Fibroblast of lung (primary cell): ENCODE measurements at places on chromosomes 7 and 10. TPM values are rescaled to one million over a fixed set of nuclear protein-coding genes. Genes with fewer than 3 reads are reported as not detected.

SEMA3D gene
- polyA plus RNA-seq: 4.1 and 13.6 TPM in 2 replicates

ZNF487 gene
- 2.6 and 4.0 TPM in 2 replicates for polyA plus RNA-seq

BHLHA15 gene
- polyA plus RNA-seq: not detected in 2 replicates

ELFN1 gene
- polyA plus RNA-seq: 0.16 and 0.26 TPM in 2 replicates

UTF1 gene
- not detected in 2 replicates for polyA plus RNA-seq

LOXL4 gene
- 39.8 and 75.1 TPM in 2 replicates for polyA plus RNA-seq

ENO4 gene
- polyA plus RNA-seq: 0.05 and 0.18 TPM in 2 replicates

BTBD16 gene
- not detected in 2 replicates for polyA plus RNA-seq

CYTH3 gene
- polyA plus RNA-seq: 38.6 and 73.3 TPM in 2 replicates

SYPL1 gene
- 108 and 132 TPM in 2 replicates for polyA plus RNA-seq

- no peak for DNase-seq
Measured at GRCh38 chr7:37259319-37259821, 189.3 kb downstream of the ELMO1 start.

DNA sequence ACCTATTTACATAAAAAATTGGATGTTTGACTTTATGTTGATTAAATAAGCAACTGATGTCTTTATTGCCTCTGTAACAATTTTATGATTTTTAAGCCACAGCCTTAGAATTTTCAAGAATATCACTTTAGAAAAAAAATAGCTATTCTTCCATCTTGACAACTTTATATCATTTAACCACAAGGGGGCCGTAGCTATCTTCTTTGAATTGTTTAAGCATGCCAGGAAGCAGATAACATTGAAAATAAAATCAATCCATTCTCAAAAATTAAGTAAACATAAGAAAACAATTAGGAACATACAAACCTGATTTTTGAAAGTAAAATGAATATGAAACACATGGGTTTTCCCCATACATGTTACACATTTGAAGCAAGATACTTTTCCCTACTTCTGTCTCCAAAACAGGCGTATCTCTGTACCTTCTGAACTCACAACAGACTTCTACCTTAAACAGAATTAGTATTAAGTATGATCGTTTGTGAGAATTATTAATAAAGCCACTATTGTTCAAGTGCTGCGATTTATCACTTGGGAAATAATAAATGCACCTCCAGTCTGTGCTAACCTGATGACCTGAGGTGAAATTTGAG is 209.0 kb downstream of the CACNA2D1 start:
- DNase-seq: peak; percentile 25

- peak; percentile 32 for DNase-seq
Measured at GRCh38 chr10:119769886-119770285, 44.0 kb downstream of the INPP5F start.

DNA sequence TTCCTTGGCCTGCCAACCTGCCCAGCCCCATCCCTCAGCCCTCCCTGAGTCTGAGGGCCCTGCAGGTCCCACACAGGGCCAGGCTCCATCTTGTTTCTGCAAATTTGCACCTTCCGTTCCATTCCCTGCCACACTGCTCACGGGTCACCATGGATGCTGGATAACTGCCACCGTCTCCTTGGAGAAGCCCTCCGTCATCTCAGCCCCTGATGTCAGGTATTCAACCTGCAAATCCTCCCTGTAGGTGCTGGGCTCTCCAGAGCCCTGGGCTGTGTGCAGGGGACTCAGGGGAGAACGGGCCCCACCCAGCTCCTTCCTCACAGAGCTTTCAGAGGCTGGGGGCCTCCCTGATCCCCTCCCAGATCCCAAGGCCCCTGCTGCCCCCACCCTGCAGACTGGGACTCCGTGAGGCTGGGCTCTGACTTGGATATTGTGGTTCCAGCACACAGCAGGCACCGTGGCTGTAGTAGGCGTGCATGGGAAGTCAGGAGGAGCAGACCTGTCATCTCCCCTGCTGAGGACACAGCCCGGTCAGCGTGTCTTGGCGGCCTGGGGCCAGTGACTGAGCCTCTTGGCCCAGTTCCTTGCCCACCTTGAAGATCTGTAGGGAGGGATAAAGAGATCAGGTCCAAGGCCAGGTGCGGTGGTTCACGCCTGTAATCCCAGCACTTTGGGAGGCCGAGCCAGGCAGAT is 121.7 kb upstream of the TNRC18 start:
- no peak for DNase-seq

- DNase-seq: no peak
Measured at GRCh38 chr10:130963786-130964522, 347.6 kb downstream of the TCERG1L start.

DNA sequence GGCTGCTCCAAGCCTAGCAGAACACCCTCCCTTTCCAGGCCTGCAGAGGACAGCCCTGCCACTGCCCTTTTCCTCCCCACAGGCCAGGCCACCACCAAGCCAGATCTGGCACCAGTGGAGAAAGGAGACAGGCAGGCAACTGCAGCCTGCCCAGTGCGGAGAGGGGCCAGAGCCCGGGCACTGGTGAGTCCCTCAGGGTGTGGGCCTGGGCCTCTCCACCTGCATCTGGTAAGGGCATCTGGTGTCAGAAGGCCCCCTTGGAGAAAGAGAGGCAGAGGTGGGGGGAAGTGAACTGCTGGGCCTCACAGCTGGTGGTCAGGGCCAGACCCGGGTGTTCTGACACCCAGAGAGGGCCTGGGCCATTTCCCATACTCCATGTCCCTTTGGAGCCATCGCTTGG is 27.9 kb downstream of the ZNF783 start:
- no peak for DNase-seq

DNA sequence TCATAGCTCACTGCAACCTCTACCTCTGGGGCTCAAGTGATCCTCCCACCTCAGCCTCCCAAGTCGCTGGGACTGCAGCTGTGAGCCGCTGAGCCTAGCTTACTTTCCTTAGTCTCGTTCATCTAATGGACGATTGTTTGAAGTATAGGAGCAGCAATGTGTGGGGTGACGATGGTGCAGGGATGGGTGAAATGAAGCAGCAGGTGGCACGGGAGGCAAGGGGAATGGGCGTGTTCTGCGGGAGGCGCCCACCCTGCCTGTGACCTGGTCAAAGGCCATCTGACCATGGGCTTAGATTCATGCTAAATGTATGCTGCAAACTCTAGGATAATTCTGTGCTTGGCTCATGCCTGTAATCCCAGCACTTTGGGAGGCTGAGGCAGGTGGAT is 210.7 kb downstream of the MAD1L1 start:
- DNase-seq: no peak

DNA sequence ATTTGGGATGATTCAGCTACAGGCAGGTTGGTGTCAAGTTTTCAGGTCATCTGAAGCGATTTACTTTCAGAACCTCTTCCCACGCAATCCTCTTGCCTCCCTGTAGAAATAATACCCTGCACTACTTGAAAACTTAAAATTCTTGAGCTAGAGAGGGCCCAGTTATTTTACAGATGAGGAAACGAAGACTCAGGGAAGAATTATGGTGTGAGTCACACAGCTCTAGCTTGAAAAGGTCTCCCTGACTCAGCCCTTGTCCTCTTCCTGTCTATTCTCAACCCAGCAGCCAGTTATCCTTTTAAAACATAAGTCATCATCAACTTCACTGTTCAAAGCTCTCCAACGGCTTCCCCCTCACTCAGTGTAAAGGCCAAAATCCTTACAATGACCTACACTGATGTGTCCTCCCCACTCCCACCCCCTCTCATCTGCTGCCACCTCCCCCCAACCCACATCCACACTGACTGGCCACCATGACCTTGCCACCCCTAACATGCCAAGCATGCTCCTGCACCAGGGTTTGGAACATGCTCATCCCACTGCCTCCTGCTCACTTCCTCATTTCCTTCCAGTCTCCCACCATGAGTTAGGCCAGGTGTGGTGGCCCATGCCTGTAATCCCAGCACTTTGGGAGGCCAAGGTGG is 3.4 kb downstream of the DNMBP start:
- peak; percentile 98 for DNase-seq

- DNase-seq: no peak
Measured at GRCh38 chr7:115023219-115023618, 101.3 kb downstream of the MDFIC start.

DNA sequence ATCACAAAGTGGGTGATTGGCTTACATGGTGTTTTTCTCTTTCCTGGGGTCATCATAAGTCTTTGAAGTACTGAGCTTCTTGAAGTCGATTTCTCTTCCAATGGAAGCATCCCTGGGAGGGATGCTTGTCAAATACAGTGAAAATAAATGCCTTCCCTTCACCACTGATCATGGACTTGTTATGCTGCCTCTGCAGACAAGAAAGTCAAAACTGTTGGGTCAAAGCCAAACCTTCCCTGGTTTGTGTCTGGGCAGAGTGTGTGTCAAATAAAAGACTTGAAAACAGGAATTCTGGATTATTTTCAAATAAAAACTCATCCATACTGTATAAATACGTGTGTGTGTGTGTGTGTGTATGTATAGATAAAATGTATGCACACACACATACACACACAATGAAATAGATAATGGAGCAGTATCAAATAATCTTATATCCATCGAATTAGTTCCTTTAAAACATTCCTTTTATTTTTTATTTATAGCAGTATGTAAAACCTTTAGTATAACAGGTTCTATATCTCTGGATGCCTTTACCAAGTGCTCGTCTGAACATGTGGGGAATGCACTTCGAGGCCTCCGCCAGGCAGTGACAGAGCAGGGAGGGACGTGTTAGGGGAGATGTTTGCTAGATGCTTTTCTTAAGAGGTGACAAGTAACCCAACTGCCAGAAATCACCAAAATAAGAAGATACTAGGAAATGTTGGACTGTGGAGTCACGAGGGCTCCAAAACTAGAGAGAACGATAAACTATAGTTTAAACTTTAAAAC is 27.2 kb upstream of the WNT16 start:
- DNase-seq: peak; percentile 20

- DNase-seq: no peak
Measured at GRCh38 chr7:100678291-100678984, 4.9 kb downstream of the GNB2 start.

DNA sequence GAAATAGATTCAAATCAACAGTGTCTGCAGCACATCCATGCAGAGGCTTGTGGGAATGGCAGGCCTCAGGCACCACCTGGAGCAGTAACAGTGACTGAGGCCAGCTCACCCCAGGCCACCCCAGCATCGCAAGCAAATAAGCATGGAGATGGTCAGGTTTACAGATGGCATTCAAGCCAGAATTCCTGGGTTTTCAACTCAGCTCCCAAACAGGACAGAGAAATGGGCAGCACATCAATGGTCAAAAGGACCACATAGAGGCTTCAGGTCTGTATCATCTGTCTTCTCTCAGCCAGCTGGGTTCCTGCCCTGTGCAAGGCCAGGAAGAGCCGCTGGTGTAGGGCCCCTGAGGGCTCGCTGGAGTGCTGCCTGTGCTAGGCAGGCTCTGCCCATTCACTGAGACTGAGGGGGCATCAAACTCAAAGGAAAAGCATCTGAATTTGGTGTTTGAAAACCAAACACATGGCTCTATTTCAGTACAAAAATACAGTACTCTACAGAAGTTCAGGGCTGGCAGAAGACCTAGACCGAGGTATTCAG is 112.5 kb downstream of the KMT2E start:
- DNase-seq: peak; percentile 33

DNA sequence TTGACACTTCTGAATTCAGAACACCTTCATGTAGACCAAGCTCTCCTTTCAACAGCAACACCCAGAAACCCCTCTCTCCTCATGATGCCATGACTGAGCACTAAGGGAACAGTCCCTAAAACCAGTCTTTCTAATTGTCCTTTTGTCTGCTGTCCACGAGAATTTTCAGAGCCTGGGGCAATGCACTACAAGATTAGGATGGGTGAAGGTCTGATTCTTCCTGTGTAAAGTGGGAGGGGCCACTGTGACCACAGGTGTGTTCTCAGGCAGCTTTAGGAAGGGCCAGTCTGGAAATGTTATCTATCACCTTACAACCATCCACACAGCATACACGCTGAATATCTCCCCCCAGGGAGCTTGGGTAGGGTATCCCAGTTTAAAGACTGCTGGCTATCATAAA is 7.9 kb downstream of the PAXIP1 start:
- no peak for DNase-seq

- no peak for DNase-seq
Measured at GRCh38 chr7:88200789-88201188, 19.0 kb downstream of the SRI start.
